ENCODE measurements at places on chromosomes 16 and 17.

DNA sequence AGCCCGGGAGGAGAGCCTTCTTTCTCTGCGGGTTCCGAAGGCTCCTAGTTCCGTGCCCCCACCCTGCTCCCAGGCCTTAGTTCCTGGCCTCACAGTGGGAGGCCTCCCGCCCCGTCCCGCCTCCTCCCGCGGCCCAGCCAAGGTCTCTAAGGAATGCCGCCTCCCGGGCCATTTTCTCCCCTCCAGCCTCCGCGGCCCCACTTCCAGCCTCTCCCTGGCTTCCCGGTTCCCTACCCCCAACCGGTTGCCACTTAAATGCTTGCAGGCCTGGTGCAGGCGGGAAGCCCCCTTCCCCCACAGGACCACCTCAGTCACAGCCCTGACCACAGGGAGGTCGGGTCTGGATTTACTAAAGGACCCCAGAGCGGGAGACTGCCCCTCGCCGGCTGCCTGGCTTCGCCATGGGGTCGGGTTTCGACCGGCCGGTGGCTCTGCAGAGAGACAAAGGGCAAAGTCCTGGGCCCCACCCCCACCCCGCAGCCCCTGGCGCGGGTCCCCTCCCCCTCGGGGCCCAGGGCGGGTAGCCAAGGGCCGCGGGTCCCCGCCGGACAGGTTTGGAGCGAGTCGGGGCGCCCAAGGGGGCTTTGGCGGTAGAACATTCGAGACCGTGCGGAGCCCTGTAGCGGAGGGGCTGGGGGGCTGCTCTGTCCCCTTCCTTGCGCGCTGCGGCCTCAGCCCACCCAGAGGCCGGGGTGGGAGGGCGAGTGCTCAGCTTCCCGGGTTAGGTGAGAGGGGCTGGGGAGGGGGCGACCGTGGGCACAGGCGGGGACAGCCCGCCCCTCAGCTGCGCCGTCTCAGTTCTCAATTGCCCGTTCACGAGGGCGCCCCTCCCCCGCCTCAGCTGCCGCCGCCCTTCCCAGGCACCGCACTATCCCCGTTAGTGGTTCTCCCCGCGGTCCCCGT is 16.4 kb downstream of the IGF2BP1 start:
- DNase-seq, result no peak

DNA sequence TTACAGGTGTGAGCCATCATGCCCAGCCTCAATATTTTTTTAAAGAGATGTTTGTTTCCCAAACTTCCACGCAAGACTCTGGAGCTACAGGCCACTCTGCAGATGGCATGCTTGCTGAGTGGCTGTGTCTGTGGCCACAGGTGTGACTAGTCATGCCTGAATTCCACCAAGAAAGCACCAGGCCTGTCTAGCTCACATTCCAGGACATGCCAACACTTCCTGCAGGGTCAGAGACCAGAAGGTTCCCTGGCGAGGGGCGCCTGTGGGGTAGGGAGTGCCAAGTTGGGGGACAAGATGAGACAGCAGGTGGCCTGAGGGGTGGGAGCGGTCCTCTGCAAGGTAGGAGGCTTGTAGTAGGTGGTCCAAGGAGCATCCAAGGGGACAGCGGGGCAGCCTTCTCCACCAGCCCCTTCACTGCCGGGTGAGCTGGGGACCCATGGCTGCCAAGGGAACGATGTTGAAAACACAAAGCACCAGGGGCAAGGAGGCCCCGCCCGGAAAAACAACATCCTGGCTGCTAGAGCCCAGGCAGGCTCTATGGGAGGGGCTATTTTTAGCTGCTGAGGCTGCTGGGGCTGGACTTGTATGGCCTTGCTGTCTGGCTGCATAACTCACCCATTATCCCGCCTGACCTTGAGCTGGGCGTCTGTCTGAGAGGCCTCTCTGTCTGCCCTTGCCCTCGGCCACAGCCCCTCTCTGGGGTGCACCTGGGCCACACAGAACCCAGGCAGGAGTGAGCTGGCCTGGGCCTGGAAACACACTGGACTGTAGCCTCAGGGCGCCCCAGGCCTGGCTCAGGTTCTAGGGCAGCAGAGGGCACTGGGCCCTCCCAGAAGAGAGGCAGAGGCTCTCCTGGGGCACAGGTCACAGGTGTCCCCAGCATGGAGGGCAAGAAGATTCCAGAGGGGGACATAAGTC is 5.7 kb downstream of the TRIM47 start:
- DNase-seq, result peak; percentile 92

GRCh38 chr16:18953547-18953946 is 27.3 kb upstream of the SMG1 start:
- no peak for DNase-seq

- no peak for DNase-seq
These were observed 124.2 kb upstream of the KCNJ16 start for GRCh38 chr17:69950701-69951418.

- peak; percentile 81 for DNase-seq
These were observed 44.1 kb upstream of the SEC14L1 start for GRCh38 chr17:77096570-77097214.

DNA sequence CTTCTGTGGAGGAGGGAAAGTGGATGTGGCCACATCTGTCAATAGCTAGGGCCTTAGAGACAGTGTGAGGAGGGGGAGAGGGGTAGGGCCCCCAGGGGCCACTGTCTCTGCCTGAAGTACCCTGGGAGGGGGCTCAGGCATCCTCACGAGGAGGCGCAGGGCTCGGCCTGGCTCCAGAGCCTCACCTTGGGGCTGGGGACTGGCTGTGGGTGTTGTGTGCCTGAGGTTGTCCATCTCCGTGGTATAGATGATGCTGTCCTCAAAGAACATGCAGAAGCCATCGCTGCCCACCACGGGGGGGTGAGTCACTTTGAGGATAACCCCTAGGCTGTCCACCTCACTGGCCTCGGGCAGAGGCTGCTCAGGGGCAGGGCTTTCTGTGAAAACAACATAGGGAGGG is 12.1 kb downstream of the PLEKHG4 start:
- DNase-seq, result no peak

DNA sequence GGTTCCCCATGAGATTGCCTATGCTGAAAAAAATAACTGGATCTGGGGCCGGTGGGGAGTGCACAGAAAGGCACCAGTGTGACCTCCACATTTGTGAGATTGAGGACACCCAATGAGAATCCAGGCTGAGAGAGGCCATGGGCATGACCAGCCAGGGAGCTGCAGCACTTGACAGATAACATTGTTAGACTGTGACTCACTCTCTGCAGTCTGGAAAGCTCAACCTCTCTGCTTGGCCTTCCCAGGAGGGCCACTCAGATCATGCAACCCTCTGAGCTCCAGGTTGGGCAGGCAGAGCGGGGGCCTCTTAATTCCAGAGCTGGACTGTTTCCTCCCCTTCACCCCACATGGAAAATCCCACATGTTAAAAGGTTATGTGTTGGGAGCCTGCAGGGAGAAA is 30.1 kb downstream of the FZD2 start:
- peak; percentile 92 for DNase-seq

- peak; percentile 72 for DNase-seq
These were observed 9.2 kb downstream of the CHD3 start for GRCh38 chr17:7897773-7898172.

DNA sequence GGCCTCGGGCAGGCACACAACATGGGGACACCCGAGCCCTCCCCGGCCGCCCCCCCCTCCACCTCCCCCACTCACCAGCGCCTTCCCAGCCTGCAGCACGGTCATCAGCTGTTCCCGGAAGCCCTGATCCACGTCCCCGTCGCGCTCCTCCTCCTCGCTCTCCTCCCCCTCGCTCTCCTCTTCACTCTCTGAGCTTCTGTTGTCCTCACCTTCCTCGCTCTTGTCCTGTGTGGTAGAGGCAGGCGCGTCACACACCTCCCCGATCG is 10.3 kb downstream of the MYBBP1A start:
- no peak for DNase-seq

DNA sequence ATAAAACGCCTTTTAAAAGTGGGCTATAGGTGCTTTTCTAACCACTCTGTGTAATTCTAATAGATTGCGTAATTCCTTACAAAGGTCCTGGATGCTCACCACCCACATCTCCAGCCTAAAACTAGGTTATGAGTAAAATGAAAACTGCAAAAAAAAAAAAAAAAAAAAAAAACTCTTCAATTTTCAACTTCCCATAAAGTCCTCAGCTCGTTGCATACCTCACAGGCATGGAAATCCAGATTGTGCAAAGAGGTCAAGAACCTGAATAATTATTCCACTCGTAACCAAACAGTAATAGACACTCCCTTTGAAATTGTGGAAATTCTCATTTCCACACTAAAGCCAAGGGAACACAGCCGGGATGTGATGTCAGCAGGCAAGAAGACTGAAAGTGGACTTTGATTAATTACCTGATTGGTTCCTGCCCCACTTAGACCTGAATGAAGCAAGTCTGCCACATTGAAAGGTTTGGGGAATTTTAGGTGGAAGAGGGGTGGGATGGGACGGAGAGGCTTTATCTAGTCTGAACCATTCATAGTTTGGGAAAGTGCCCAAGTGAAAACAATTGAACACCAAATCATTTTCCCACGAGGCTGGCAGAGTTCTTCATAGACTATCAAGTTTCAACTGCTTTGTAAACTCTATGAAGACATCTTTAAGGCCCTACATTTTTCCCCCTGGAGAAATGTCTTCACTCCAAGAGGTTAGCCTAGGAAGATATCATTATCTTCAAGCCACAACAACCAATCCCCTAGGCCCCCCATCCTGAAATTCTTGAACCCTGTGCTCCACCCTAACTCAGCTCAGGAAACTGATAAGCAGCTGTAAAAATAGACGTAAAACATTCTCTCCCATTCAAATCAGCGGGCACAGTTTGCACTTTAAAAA is 49.1 kb upstream of the TANC2 start:
- DNase-seq, result peak; percentile 66
